ENCODE measurements at places on chromosomes 7 and 10.
A peak's percentile ranks its signal among the peaks of the same experiment; 100 is the strongest.

- DNase-seq: no peak
Measured at GRCh38 chr7:1268866-1269265, 36.2 kb downstream of the UNCX start.

DNA sequence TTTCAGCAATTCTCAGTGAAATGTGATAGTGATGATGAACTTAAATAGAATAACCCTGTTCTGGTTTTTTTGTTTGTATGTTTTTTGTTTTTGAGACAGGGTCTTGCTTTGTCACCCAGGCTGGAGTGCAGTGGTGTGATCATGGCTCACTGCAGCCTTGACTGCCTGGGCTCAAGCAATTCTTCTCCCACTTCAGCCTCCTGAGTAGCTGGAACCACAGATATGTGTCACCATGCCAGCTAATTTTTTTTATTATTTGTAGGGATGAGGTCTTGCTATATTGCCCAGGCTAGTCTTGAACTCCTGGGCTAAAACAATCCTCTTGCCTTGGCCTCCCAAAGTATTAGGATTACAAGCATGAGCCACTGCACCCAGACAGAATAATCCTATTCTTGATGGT, 14.3 kb upstream of the COL17A1 start:
- no peak for DNase-seq

- DNase-seq: peak; percentile 31
Measured at GRCh38 chr7:140062118-140062527, 628 bp downstream of the PARP12 start.

- DNase-seq: no peak
Measured at GRCh38 chr7:11373546-11374142, 400.0 kb downstream of the PHF14 start.

DNA sequence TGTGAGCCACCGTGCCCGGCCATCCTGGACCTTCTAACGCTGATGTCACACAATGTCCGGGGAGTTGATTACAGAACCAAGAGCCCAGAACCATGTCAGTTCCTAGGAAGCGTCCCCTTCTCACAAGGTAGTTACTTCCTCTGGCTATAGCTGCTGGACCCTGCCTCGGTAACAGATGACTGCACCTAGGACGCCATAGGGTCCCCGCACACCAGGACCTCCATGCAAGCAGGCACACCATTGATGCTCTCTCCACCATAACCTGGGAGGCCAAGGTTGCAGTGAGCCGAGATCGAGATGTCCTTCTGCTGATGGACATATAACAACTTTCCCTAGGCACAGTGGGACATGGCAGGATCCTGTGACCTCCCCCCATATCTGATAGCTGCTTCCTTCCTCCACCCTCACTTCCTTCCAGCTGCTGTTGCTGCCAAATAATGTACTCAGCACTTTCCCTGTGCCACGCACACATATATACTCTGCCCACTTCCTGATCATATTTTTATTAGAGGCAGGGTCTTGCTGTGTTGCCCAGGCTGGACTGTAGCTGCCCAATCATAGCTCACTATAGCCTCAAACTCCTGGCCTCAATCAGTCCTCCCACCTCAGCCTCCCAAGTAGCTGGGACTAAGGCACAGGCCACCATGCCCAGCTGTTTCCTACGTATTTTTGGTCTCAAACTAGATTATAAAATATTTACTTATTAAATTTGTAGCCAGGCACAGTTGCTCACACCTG, 3.5 kb upstream of the SNX8 start:
- DNase-seq: no peak

- no peak for DNase-seq
Measured at GRCh38 chr7:43628431-43628830, 45.5 kb downstream of the STK17A start.

- DNase-seq: peak; percentile 4
Measured at GRCh38 chr10:101354328-101355071, 535 bp downstream of the BTRC start.

DNA sequence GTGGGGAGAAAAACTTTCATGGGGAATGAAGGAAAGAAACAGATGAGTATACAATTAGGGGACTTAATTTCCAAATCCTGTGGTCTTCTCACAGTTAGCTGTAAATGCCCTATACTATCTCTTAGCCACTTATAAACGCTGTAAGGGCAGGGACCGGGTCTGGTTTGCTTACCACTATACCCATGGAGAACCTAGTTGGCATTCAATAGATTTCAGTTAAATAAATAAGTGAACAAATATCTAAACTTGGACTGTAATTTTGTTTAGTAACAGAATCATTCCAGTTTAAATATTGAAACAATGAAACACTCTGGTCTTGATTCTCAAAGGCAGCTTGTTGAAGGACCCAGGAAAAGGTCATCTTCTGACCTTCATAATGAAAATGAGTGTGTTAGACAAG, 158.3 kb downstream of the PLXDC2 start:
- no peak for DNase-seq

- DNase-seq: no peak
Measured at GRCh38 chr7:155378580-155378934, 79.4 kb upstream of the EN2 start.

DNA sequence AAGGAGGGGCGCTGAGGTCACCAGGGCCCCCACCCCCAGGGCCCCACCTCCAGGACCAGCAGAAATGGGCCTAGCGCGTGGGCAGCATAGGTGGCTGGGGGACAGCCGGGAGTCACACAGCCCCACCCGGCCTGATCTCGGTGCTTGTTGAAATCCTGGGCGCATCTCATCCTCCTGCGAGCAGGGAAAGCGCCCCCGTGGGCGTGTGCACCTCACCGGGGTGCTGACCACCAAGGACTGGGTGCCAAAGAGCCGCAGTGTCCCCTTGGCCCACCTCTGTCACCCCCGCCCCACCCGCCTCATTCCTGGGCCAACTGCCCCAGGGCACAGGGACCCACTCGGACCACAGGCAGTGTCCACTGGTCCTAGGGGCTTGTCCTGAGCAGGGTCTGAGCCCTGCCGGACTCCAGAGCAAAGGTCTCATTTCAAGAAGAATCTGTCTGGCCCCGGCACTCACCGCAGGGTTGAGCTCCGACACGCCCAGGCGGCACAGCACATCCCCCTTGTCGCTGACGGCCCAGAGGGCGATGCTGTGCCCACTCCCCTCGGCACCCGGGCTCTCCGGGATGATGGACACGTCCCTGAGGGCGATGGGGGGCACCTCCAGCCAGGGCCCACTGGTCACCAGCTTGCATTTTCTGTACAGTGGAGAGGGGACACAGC, 11.4 kb downstream of the BHLHA15 start:
- DNase-seq: no peak

- DNase-seq: no peak
Measured at GRCh38 chr7:4113976-4114375, 568.1 kb upstream of the FOXK1 start.

GRCh38 chr7:50197549-50197948, 104.5 kb upstream of the ZPBP start:
- no peak for DNase-seq

DNA sequence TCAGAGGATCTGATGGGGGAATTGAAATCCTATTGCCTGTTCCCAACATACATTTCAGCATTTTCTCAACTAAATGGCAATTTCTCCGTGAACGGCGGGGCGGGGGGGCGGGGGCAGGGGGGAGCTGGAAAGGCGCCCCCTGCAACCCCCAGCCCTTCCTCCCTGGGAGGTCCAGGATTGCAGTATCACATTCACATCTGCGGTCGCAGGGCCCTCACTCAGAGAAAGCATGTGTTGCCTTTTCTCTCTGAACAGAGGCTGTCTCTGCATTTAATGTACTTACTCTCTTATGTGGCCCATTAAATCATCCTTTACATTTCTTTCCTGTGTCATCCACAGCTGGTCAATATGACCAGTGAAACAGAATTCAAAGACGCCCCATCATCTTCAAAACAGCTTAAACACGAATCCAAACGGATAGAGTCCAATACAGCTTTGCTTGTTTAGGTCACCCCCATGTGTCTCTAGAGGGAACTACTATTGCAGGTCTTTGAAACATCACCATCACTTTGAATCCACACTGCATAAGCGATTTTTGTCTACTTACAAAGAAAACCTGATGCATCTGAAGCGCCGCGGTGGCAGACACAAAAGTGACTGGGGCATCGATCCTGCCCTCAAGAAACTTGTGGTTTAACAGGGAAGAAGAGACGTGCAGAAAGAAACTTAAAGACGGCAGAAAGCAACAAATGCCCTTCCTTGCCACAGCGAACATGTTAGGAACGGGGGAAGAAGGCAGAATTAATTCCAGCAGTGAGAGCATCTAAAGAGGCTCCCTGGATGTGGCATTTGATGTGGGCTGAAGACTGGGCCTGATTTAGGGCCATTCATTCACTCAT, 17.0 kb upstream of the ECHDC3 start:
- DNase-seq: no peak

DNA sequence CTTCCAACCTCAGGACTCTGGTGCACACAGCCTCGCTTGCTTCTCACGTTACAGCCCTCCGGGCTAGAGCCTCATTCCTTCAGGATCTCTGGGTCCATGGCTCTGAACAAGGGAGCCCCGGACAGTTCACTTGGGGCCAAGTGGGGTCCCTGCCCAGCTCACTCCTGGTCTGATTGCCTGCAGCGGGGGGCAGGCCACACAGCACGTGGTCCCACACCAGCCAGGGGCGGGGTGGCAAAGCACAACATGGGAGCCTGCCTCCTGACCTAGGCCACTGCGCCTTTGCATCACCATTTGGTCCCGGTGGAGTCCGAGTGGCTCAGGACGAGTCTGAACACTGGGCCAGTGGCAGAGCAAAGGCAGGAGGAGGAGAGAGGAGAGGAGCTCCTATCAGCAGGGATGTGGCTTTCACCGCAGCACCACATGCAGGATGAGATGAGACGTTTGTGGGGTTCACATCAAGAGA, 13.4 kb upstream of the CRYGN start:
- DNase-seq: no peak

GRCh38 chr10:113954409-113954808, 89.3 kb upstream of the ADRB1 start:
- DNase-seq: no peak

- DNase-seq: no peak
Measured at GRCh38 chr7:128217967-128218652, 23.0 kb upstream of the LEP start.

GRCh38 chr10:104925232-104925851, 284.3 kb downstream of the SORCS3 start:
- DNase-seq: no peak

GRCh38 chr10:10662716-10663408, 354.8 kb upstream of the CELF2 start:
- DNase-seq: no peak

DNA sequence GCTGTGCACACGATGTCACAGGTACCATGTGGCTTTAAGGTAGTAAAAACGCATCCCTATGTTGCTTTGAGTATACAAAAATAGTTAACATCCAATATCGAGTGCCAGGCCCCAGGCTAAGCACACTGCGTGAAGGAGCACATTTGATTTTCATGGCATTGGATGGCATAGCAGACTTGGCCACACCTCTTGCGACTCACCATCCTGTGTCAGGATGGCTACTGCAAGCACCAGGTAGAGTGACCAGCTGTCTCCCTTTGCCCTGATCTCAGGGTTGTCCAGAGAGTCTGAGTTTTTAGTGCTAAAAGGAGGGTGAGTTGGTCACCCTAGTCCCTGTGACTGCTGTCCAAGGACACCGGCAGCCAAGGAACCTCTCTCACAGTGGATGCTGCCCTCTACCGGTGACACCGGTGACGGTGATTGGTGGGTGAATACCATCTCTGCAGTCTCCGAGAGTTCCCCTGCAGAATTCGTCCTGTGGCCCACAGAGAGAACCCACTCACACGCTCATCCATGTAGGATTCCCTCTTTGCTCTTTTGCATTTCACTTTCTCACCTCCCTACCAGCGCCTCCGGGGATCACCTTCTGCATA, 76.1 kb downstream of the BICC1 start:
- no peak for DNase-seq

DNA sequence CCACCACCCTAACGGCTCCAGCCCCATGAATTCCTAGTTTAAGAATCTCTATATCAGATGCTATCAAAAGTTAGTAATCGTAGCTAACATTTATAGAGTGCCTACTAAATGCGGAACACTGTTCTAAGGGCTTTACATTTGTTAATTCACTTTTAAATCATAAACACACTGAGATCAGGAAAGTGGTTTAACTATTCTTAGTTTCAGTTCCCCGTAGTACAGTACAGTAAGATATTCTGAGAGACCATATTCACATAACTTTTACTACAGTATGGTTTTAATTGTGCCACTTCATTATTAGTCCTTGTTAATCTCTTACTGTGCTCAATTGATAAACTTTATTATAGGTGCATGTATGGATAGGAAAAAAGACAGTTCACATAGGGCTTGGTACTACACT, 22.5 kb downstream of the SYPL1 start:
- no peak for DNase-seq
